ENCODE measurements at places on chromosomes 12 and 14.

DNA sequence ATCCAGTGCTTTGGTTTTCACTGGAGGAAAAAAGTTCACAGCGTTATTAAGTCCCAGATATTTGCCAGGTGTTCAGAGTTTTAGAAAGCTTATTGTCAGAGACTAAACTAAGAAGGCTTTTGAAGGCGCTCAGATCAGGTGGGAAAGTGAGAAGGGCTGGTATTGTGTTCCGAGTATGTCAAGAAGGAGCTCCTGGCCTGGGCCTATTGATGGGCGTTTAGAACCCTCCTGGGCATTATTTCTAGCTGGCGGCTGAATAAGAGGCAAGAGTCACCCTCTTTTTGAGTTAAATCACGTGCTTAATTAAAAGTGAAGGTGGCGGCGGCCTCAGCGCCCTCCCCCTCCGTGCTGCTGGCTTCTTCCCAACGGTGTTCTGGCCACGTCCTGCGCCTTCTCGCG is 20.9 kb upstream of the GNS start:
- H3K4me3 ChIP-seq = peak overlapping the region; percentile 58
- peaks cover 89% of the 10 kb centered on the region for H3K27me3 ChIP-seq
- DNase-seq = no peak
- peaks cover 11% of the 10 kb centered on the region for H3K36me3 ChIP-seq

DNA sequence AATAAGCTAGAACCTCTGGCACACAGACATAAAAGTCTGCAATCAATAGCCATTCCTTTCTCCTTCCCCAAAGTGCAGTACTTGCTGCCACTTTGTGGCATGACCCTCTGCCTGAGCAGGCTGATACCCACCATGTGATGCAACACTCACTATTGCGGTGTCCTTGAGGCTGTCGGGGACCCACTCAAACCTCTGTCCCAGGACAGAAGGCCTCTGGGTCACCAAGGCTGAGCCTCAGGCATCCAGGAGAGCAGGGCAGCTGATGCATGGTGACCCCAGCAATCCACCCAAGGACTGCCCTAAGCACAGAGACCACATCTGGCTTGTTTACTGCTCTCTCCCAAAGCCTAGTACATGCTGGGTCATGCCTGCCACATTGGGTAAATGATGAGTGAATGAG is 114.2 kb downstream of the DPF3 start:
- H3K27me3 ChIP-seq = no peaks in the 10 kb centered on the region
- peaks cover 44% of the 10 kb centered on the region for H3K4me1 ChIP-seq
- no peak overlapping the region for H3K27ac ChIP-seq
- no peak for DNase-seq

GRCh38 chr14:48983351-48983888 is 602.8 kb downstream of the RPS29 start:
- no peaks in the 10 kb centered on the region for H3K27me3 ChIP-seq
- no peak for DNase-seq
- H3K4me1 ChIP-seq = peaks cover 20% of the 10 kb centered on the region
- H3K36me3 ChIP-seq = no peaks in the 10 kb centered on the region
- no peak overlapping the region for H3K27ac ChIP-seq

DNA sequence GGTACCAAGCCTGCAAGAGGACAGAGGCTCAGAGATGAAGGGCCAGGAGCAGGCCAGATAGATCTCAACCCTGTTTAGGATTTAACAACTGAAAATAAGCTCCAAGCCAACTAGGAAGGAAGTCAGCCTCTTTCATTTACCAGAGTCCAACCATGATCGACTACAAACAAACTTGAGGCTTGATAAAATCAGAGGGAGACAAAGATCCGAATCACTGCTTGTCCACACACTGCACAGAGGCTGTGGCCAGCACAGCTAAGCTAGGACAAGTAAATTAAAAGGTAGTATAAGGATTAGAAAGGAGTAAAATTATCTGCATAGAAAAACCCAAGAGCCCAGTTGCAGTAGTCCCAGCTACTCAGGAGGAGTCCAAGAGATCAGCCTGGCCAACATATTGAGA is 40.3 kb downstream of the FAM222A start:
- peaks cover 10% of the 10 kb centered on the region for H3K27me3 ChIP-seq
- no peak overlapping the region for H3K4me3 ChIP-seq
- no peaks in the 10 kb centered on the region for H3K4me1 ChIP-seq
- no peak overlapping the region for H3K27ac ChIP-seq
- DNase-seq = no peak

- no peak for DNase-seq
- peaks cover 17% of the 10 kb centered on the region for H3K4me1 ChIP-seq
- H3K36me3 ChIP-seq = no peaks in the 10 kb centered on the region
- no peak overlapping the region for H3K4me3 ChIP-seq
- H3K27me3 ChIP-seq = peaks cover 5% of the 10 kb centered on the region
Measured at GRCh38 chr14:72546344-72547016, 347.4 kb downstream of the DPF3 start.

DNA sequence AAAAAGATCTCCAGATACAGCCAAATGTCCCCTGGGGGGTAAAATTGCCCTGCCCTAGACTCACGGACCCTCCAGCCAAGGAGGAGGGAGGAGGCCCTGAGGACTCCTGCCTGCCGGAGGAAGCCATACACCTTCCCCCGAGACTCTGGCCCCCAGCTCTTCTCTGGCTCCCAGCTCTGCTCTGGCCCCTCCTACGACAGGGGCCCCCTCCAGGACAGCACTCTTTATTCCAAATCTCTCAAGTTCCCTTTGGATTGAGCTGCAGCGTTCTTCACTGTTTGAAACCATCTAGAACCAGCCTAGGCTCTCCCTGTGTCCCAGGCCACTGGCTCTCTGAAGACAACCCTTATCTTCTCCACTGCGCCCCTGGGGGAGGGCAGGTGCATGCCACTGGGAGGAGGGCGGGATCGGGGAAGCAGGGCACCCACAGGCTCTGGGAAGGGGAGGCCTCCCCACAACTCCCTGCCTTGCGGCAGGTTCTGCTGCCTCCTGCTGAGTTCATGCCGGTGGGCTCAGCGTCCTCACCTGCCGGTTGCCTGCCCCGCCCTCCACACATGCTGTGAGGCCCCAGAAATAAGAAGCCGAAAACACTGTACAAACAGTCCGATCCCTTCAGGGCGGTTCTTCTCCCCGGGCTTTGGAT is 112.7 kb downstream of the DICER1 start:
- no peaks in the 10 kb centered on the region for H3K36me3 ChIP-seq
- peaks cover 15% of the 10 kb centered on the region for H3K27me3 ChIP-seq
- no peak overlapping the region for H3K4me3 ChIP-seq
- H3K4me1 ChIP-seq = peaks cover 9% of the 10 kb centered on the region

DNA sequence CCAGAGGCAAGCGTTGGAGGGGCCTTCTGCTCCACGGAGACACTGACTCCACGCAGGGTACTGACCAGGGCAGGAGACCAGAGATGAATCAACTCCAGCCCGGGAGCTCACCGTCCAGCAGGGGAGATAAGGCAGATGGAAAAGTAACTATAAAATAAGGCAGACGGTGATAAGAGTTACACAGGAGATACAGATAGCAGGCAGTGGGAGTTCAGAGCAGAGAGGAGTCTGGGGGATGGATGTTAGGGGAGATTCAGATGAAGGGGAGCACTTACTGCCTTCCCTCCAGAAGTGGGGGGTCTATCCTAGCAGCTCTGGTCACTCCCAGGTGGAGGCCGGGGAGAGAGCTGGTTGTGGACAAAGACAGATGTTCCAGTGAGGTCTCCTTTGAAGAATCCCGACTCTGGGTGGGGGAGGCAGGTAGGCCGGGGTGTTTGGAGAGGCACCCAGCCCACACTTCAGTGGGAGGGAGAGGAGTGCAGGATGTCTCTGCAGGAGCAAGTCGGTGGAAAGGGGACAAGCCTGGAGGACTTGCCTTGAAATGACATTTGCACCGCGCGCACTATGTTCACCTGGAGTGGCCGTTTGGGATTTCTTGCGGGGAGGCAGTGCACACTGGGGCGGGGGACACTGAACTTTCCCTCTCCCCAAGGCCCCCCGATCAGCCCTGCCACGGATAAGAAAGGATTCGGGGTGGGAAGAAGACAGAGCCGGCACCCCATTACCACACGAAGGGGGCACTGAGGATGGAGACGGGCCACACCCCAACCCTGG is 1.2 kb downstream of the PITPNM2 start:
- no peak for DNase-seq
- H3K27me3 ChIP-seq = peaks cover 27% of the 10 kb centered on the region
- H3K4me3 ChIP-seq = peak overlapping the region; percentile 74
- H3K4me1 ChIP-seq = peaks cover 14% of the 10 kb centered on the region
- no peaks in the 10 kb centered on the region for H3K36me3 ChIP-seq

- no peak overlapping the region for H3K27ac ChIP-seq
- H3K4me1 ChIP-seq = peaks cover 6% of the 10 kb centered on the region
- H3K27me3 ChIP-seq = no peaks in the 10 kb centered on the region
Measured at GRCh38 chr12:19669793-19670192, 230.5 kb downstream of the AEBP2 start.

GRCh38 chr12:123908884-123909725 is 63.5 kb downstream of the CCDC92 start:
- no peak for DNase-seq
- no peak overlapping the region for H3K27ac ChIP-seq
- H3K4me3 ChIP-seq = no peak overlapping the region
- H3K36me3 ChIP-seq = no peaks in the 10 kb centered on the region

DNA sequence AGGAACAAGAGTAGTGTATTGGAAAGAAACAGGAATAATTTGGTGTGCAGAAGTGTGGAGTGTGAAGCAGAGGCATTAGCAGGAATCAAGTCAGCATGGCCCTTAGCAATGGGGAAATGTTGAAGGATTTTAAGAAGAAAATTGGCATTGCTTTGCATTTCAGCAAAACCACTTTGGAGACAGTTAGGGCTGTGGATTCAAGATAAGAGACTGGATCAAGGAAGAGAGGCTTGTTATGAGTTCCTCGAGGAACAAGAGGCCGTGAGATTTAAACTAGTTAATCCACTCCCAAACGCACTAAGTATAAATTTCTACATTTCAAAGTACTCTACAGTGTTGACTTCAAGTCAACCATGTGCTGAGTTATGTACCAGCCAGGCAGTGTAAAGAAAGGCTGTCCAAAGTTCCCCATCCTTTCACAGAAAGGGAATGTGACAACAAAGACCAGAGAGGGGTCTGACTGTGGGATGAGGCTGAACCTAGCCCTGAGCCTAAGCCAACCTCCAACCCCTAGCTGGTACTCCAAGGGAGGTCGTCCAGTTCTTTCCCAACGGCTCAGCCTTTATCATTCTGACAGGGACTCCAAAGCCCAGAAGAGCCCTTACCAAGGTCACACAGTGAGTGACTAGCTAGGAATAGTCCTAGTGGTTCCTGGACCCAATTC is 91.2 kb upstream of the BMP4 start:
- no peak for DNase-seq
- H3K4me1 ChIP-seq = peaks cover 6% of the 10 kb centered on the region
- H3K36me3 ChIP-seq = no peaks in the 10 kb centered on the region
- H3K4me3 ChIP-seq = no peak overlapping the region

DNA sequence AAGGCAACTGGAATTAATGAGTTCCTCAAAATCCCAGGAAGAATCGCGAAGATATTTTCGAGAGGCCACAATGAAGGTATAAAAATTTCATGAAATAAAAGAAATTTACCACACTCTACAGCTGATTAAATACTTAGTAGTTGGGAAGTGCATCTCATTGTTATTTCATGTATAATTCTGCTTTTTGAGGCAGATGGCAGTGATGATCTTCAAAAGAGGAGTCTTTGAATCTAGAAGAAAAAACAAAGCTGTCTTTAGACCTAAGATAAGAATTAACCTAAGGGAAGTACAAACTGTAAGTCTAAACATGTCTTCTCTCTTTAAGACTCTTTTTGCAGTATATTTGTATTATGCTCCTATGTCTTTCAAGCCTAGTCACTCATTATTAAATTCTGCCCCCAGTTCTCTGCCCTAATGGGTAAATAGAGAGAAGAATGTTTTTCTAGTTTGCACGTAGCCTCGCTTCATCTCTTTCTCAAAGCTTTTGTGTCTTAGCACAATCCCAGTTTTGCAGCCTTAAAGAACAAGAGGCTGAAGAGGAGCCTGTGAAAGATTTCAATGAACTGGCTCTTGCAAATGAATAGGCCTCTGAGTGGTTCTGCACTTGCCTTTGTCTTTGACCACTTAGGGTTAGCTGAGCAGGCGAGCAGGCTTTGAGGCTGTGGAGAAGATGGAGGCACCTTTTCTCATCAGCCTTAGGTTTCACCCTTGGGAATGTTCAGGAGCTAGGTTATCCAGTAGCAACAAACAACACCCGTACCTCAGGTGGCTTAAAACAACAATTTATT is 32.7 kb downstream of the CFAP54 start:
- H3K4me1 ChIP-seq = peaks cover 2% of the 10 kb centered on the region
- no peak overlapping the region for H3K4me3 ChIP-seq
- H3K27me3 ChIP-seq = peaks cover 6% of the 10 kb centered on the region
- H3K36me3 ChIP-seq = no peaks in the 10 kb centered on the region
- no peak overlapping the region for H3K27ac ChIP-seq
- DNase-seq = no peak

GRCh38 chr14:54614296-54614695 is 47.4 kb downstream of the SAMD4A start:
- H3K4me1 ChIP-seq = peaks cover 19% of the 10 kb centered on the region
- peaks cover 2% of the 10 kb centered on the region for H3K36me3 ChIP-seq
- no peak overlapping the region for H3K27ac ChIP-seq

DNA sequence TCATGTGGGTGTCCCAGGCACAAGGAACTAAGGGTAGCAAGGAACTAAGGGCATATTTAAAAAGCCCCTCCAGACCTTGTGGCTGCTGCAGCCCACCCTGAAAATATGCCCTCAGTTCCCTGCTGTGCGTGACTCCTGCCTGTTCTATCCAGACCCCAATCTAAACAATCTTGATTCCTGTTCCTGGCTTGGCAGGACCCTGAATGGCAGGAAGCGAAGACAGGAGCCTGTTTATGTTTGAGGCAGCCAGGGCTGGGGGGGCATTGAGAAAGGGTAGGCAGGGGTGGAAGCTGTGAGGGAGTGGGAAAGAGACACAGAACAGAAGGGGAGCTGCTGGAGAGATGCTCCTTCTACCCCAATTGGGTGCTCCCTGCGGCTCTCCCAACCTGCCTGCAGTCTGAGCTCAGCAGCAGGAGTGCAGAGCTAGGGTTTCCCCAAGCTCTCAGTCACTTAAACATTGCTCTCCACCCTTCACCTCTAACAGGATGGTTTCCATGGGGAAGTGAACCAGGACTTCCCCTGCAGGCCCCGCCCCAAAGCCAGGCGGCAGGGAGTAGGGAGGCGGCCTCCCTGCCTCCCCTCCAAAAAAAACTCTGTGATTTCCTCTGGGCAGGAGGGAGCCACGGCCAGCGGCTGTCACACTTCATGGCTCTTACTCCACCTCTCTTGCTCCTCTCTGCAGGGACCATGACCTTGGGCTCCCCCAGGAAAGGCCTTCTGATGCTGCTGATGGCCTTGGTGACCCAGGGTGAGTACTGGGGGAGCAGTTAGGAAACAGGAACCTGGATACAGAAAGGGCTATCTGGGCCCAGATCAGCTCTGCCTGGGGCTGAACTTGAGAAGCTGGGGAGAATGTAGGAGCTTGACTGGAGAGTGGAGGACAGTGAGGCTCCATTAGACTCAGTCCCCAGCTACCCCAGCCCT is 4.7 kb downstream of the ACVRL1 start:
- no peak overlapping the region for H3K27ac ChIP-seq
- no peaks in the 10 kb centered on the region for H3K36me3 ChIP-seq
- peaks cover 12% of the 10 kb centered on the region for H3K4me1 ChIP-seq
- peaks cover 2% of the 10 kb centered on the region for H3K27me3 ChIP-seq

- peaks cover 12% of the 10 kb centered on the region for H3K27me3 ChIP-seq
- H3K36me3 ChIP-seq = no peaks in the 10 kb centered on the region
- DNase-seq = no peak
- H3K4me3 ChIP-seq = no peak overlapping the region
Measured at GRCh38 chr14:30796707-30797106, 77.7 kb upstream of the COCH start.

- DNase-seq = no peak
- H3K4me1 ChIP-seq = peaks cover 11% of the 10 kb centered on the region
- H3K27me3 ChIP-seq = no peaks in the 10 kb centered on the region
Measured at GRCh38 chr14:105065280-105066228, at the start of gene GPR132. TSS of gene GPR132 (minus strand) at chr14:105065430. CDS start at chr14:105055420, 10,010 bp downstream.

- H3K27ac ChIP-seq = no peak overlapping the region
- no peaks in the 10 kb centered on the region for H3K36me3 ChIP-seq
- no peak overlapping the region for H3K4me3 ChIP-seq
- H3K4me1 ChIP-seq = no peaks in the 10 kb centered on the region
Measured at GRCh38 chr14:37018571-37019240, 153.7 kb downstream of the SLC25A21 start.

All from mesothelial cell of epicardium (in vitro differentiated cells).